Activated B cell treated with CpG ODN at 0.5 μM for 24 hours (primary cell): ENCODE measurements at places on chromosomes 11 and 22. TPM values are rescaled to one million over a fixed set of nuclear protein-coding genes. Genes with fewer than 3 reads are reported as not detected.

- DNase-seq: no peak
Observed at GRCh38 chr22:37196539-37197450, 8.7 kb upstream of the C1QTNF6 start.

The GUCY1A2 gene
- 0.07 TPM in 1 of 2 replicates, not detected in the other for total RNA-seq

GRCh38 chr11:88631497-88631896 lies 294.0 kb upstream of the CTSC start:
- no peak for DNase-seq

- DNase-seq: no peak
Observed at GRCh38 chr11:128766591-128767081, 72.8 kb downstream of the FLI1 start.

DNA sequence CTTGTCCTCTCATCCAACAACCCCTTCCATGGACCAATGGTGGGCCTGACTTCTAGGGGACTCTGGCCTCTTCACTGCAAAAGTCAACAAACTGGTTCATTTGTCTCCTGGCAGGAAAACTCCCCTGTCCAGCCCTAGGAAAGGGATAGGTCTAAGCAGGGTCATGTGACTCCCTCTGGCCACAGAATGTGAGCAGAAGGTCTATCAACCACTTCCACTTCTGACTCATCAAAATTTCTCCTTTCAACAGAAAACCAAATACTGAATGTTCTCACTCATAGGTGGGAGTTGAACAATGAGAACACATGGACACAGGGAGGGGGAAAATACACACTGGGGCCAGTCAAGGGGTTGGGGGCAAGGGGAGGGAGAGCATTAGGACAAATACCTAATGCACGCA lies 1.3 kb upstream of the ISX start:
- DNase-seq: no peak

The PHF21B gene
- total RNA-seq: not detected in 2 replicates

DNA sequence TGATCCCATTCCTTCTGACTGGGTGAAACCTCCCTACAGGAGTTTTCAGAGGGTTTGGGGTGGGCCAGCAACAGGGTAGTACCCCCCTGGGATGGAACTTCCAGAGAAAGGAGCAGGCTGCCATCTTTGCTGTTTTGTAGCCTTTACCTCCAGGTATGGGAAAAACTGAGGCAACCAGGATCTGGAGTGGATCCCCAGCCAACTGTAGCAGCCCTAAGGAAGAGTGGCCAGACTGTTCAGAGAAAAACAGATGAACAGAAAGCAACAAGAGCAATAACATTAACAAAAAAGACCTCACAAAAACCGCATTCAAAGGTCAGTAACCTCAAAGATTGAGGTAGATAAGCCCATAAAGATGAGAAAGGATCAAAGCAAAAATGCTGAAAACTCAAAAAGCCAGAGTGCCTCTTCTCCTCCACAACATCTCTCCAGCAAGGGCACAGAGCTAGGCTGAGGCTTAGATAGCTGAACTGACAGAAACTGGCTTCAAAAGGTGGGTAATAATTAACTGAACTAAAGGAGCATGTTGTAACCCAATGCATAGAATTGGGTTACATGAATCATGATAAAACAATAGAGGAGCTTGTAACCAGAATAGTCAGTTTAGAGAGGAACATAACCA lies 1288.6 kb upstream of the CNTN5 start:
- no peak for DNase-seq

- no peak for DNase-seq
Observed at GRCh38 chr22:22878801-22879674, 8.6 kb upstream of the IGLL5 start.

The OTOG gene
- not detected in 2 replicates for total RNA-seq

The NPAS4 gene
- not detected in 2 replicates for total RNA-seq

- no peak for DNase-seq
Observed at GRCh38 chr11:116901964-116902688, 64.7 kb upstream of the APOA1 start.

- no peak for DNase-seq
Observed at GRCh38 chr11:130798801-130799200, 117.5 kb downstream of the SNX19 start.

The CNIH2 gene
- total RNA-seq: 0.93 and 1.0 TPM in 2 replicates

GRCh38 chr11:32723332-32723731 lies 71.1 kb downstream of the CCDC73 start:
- no peak for DNase-seq

GRCh38 chr22:31623592-31624304 lies 38.3 kb downstream of the PISD start:
- DNase-seq: no peak

DNA sequence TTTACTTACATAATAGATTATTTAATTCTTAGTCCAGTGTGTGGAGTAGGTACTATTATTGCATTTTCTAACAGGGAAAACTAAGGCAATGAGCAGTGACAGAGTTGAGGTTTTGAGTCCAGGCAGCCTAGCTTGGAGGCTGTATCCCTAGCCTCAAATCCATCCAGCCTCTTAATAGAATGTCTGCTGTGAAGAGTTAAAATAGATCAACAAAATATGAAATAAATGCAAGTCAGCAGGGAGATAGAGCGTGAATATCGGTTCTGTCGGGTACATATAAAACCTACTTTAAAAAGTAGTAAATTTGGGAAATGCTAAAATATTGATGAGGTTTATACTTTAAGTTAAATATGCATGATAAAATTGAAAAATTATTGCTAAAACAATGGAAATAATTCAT lies 53.3 kb downstream of the MED15 start:
- no peak for DNase-seq

DNA sequence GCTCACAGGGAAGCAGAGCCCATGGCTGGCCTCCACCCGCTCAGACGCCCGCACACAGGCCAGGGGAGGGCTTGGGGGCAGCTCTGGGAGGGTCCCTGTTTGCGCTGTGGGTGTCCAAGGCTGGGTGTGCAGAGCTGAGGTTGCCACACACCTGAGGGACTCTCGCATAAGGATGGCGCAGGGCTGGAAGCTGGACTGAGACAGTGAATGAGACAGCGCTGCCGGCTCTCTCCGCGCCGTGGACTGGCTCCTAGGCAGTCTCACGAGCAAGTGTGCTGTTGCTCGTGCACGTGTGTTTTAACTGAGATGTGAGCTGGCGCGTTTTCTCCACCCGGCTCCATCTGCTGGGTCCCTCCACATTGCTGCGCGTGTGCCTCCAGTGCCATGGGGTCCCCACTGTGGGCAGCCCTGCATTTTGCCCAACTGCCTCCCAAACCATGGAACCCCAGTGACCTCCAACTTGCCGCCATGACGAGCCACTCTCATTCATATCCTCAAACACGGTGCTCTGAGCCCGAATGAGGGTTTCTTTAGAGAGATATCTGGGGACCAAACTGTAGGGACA lies 4.2 kb upstream of the BID start:
- DNase-seq: peak; percentile 19

The NXPE1 gene
- not detected in 2 replicates for total RNA-seq

- DNase-seq: no peak
Observed at GRCh38 chr11:80031014-80031600, 590.3 kb upstream of the TENM4 start.

DNA sequence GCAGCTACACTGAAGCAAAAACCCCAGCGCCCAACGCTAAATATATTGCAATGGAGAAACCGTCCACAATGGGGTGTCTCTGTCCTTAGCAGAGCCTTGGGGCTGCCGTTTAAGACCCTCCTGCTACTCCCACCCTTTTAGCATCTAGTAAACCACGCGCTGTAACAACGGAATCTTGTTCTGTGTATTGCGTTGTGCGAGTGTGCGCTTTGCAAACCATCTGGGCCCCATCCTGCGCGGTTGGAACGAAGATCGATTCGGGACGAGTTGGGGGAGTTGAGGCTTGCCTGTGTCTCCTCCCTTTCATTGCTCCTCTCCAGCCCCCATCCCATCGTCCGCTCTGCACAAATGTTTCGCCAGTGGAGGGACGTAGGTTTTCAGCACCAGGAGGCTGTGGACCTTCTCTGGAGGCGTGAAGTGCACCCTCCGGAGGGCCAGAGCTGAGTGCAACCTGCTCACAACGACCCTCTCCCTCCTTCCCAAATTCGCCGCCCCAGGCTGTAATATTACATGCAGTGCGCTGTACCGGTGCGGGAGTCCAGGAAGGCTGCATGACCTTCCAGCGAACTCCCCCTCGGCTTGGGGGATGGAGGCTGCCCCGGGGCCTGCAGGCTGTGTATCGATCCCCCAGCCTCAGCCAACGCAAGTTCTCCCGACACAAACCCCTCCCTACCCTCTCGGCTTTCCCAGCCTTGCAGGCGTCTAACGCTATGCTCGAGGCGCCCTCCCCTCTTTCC lies 1.6 kb upstream of the KMT2A start:
- DNase-seq: peak; percentile 28

DNA sequence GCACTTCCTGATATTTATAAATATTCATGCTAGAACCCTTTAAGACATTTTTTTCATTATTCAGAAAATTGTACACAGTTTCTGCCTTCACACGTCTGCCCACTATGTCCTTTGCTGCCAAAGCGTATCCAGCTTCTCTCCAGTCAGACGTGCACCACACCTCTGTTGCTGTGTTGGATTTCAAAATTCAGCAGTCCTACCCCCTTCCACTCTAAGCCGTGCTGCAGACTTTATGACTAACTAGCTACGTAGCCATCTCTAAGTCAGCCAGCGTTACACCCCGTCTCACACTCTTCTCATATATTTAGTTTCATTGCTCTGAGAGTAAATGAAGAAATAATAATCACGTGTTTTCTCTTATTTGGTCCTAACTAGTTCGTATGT lies 28.2 kb upstream of the OPCML start:
- DNase-seq: no peak

- peak; percentile 46 for DNase-seq
Observed at GRCh38 chr22:30694171-30694639, 469 bp upstream of the OSBP2 start.

- DNase-seq: no peak
Observed at GRCh38 chr11:47152126-47152952, 24.3 kb downstream of the ARFGAP2 start.

The ARHGAP20 gene
- 0.11 and 0.17 TPM in 2 replicates for total RNA-seq

GRCh38 chr11:59135648-59136461 lies 6.8 kb upstream of the FAM111A start:
- DNase-seq: peak; percentile 85

The PDHX gene
- total RNA-seq: 18.1 and 18.6 TPM in 2 replicates

- DNase-seq: no peak
Observed at GRCh38 chr11:70078095-70078780, at the start of gene ANO1. Gene ANO1, plus strand, starts transcription at chr11:70078317. Its CDS starts 290 bp downstream, at chr11:70078607.

DNA sequence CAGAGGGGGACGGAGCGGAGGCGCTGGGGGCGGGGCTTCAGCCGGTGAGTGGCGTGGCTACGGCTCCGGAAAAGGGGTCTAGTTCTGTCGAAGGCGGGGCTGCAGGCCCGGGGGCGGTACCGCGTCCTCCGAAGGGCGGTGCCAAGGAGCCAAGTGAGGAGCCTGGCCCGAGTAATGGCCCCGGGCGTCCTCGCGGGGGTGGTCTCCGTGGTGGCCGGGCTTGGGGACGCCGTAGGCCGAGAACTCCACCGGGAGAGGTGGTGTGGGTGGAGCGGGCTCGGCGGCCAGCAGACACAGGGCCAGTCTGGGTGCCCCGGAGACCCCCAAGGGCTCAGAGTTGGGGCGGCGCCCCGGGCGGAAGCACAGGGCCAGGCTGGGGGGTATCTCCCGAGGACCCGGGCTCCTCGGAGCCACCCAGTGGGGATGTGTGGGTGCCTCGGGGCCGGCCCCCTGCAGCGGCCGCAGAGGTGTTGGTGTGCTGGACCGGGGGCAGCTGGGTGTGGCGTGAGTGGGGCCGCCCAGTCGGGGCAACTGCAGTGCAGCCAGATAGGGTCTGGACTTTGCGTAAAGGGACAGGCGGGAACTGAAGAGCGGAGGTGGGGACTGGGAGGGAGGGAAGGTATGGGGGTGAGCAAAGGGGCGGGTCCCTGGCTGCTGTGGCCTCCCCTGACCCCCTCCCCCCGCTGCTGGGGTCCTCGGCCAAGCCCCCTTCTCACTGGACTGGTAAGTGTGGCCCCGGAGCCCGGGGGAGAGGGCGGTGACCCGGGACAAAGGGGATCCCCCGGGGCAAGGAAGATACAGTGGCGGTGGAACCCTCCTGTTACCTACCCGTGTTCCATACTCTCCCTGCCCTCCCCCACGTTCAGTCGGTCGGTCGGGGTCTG lies 838 bp downstream of the FKBP2 start:
- DNase-seq: peak; percentile 27

The FGF3 gene
- total RNA-seq: not detected in 2 replicates

DNA sequence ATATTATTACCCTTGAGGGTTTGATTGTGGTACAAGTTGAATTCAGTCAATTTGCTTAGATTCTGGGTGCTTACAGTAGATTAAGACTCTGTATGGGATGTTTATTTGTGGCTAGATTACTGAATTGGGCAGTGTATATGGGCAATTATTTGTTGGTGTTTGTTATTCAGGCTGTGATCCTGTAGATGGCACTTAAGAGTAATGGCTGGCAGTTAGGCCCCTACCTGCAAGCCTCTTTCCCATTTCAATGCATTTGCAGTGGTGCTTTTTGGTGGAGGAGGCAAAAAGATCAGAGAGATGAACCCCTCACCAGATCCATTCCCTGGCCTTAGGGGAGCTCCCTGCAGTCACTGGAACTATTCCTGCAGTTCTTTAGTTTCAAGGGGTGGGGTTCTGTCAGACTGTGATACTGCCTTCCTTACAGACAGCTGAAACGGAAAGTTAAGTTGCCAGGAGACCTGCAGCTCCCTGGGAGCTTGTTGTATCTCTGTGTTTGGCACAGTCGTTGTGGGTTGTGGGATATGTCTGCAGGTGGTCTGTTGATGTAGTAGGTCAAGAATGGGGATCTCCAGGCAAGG lies 199.5 kb downstream of the AASDHPPT start:
- DNase-seq: no peak

The MMP13 gene
- not detected in 2 replicates for total RNA-seq

- DNase-seq: no peak
Observed at GRCh38 chr11:9039198-9039597, 35.4 kb upstream of the NRIP3 start.

The ISX gene
- not detected in 2 replicates for total RNA-seq

DNA sequence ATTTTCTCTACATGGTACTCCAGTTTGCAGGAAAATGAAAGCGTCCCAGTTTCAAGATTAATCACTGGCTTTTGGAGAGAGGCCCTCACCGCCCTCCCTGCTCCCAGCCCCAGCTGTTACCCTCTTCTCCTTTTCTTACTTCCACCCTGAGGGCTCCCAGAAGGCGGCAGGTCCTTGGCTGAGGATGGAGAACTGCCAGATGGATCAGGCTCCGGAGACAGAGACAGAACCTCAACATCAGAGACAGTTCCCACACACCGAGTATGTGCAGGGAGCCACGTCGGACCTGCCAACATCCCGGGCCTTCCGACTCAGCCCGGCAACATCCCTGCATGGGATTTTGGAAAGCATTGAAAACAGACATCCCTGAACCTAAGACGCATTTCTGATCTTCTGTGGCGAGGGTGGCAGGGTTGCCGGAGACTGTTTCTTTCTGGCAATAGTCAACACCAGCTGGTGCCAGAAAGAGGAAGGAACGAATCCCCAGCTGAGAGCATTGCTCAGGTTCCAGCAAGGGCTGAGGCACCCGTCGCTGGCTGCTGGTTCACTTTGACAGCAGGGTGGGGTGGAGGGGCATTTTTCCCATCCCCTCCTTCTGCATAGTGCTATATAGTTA lies 467.1 kb downstream of the MIAT start:
- DNase-seq: no peak

The SLN gene
- total RNA-seq: not detected in 2 replicates

DNA sequence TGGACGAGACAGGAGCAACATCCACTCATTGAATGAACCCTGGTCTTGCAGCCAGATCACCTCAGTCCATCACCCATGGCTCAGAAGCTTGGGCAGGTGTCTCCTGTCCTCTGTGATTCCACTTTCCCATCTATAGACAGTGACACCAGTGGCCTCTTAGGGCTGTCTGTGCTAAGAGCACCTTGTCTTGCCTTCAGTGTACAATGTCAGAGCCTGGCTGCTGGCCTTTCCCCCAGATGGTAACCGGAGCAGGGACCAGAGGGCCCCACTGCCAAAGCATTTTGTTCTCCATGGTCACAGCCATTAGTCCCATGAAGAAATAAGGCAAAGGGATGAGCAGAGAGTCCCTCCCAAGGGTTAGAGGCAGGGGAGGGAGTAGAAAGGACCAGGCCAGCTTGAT lies 35.4 kb downstream of the PKNOX2 start:
- no peak for DNase-seq
